H1 (cell line): ENCODE measurements at places on chromosomes 7 and 10. TPM values are rescaled to one million over a fixed set of nuclear protein-coding genes. Genes with fewer than 3 reads are reported as not detected.

GRCh38 chr7:101671371-101672356, 42.6 kb upstream of the MYL10 start:
- 0 out of 2 replicates have a peak, but pooled peaks cover under 1% of the 10 kb centered on the region for H3K4me1 ChIP-seq
- no peaks in the 10 kb centered on the region for H3K27me3 ChIP-seq
- H3K27ac ChIP-seq = no peak overlapping the region

The WAPL gene
- 48.1 and 49.2 TPM in 2 replicates for total RNA-seq

GRCh38 chr7:36192053-36192824, 39.2 kb downstream of the EEPD1 start:
- H3K4me1 ChIP-seq = no peaks in the 10 kb centered on the region; the same call in 1 of the 2 replicates
- no peak for DNase-seq
- H3K27ac ChIP-seq = no peak overlapping the region

The DENND2A gene
- 11.4 and 13.0 TPM in 2 replicates for total RNA-seq

- H3K27me3 ChIP-seq = no peaks in the 10 kb centered on the region
- H3K27ac ChIP-seq = no peak overlapping the region
- H3K4me3 ChIP-seq = no peak overlapping the region
- H3K36me3 ChIP-seq = no peaks in the 10 kb centered on the region
- DNase-seq = no peak
Measured at GRCh38 chr7:54917613-54918391, 101.0 kb upstream of the EGFR start.

DNA sequence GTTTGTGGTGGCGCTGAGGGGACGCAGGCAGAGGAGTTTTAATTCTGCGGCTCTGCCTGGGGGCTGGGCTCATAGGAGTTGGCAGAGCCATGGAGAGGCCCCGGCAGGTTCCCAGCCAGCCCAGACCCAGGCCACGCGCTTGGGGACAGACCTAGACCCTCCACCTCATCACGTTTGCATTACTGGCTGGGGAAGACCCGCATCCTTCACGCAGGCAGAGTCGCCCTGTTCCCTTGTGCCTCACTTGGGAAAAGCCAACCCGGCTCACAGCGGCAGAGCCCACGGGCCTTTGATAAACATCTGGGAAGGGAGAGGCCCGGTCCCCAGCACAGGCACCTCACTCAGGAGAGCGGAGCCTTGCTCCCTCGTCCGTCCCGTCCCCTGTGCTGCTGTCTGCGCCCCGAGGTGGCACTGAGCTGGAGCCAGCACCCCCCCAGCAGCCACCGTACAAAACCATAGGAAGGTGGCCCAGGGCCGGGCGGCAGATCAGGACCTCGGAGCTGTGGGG, 112.8 kb downstream of the CYTH3 start:
- no peaks in the 10 kb centered on the region for H3K27me3 ChIP-seq
- H3K27ac ChIP-seq = no peak overlapping the region
- H3K36me3 ChIP-seq = peaks cover 34% of the 10 kb centered on the region

The FAM131B gene
- 35.5 and 38.2 TPM in 2 replicates for total RNA-seq

- H3K4me3 ChIP-seq = no peak overlapping the region
- no peak for DNase-seq
- no peaks in the 10 kb centered on the region for H3K36me3 ChIP-seq
- no peaks in the 10 kb centered on the region for H3K27me3 ChIP-seq
- no peak overlapping the region for H3K27ac ChIP-seq
- H3K4me1 ChIP-seq = no peaks in the 10 kb centered on the region; the same call in none of the 2 replicates
Measured at GRCh38 chr10:49300140-49300974, 1.4 kb downstream of the C10orf71 start.

DNA sequence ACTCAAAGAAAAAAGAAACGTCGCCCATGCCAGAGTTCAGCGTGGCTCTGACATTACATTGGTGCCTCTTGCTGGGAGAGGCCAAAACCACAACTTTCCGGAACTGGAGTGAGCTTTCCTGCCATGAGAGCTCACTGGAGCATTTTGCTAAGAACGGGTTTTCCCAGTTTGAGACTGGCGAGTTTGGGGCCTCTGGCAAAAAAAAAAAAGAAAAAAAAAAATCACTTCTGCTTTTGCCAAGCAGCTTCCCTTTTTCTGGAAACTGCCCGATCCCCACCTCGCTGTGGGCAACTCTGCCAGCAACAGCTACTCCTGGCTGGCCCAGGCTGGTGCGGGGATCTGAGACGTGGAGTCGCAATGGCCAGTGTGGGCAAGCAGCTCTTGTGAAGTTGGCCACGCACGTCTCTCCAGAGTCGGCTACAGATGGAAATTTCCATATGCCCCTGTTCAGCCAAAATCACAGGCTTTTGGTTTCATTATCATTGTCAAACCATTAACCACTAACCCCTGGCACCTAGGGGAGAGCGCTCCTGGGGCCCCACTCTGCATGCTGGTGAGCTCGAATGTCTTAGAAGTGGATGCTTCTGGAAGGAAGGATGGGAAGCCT, 25.7 kb downstream of the PRKAG2 start:
- H3K27me3 ChIP-seq = no peaks in the 10 kb centered on the region
- no peak overlapping the region for H3K27ac ChIP-seq
- no peak overlapping the region for H3K4me3 ChIP-seq
- no peaks in the 10 kb centered on the region for H3K36me3 ChIP-seq

DNA sequence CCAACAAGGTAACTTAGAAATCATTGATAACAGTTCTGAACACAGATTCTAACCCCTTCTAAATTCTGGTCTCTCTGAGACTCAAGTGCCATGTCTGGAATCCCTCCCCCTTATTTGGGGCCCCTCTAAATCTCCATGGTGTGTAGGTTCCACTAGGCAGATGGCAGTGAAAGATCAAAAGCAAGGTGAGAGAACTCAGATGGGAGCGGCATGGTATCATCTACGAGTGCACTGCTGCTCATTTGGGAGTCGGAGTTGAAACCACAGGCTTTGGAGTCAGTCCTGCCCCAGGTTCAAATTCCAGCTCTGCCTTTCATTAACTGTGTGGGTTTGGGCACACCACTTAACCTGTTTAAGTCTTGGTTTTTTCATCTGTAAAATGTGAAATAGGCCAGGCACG, 72.6 kb downstream of the MTURN start:
- no peak overlapping the region for H3K27ac ChIP-seq
- H3K27me3 ChIP-seq = no peaks in the 10 kb centered on the region
- H3K4me1 ChIP-seq = no peaks in the 10 kb centered on the region
- no peaks in the 10 kb centered on the region for H3K36me3 ChIP-seq

DNA sequence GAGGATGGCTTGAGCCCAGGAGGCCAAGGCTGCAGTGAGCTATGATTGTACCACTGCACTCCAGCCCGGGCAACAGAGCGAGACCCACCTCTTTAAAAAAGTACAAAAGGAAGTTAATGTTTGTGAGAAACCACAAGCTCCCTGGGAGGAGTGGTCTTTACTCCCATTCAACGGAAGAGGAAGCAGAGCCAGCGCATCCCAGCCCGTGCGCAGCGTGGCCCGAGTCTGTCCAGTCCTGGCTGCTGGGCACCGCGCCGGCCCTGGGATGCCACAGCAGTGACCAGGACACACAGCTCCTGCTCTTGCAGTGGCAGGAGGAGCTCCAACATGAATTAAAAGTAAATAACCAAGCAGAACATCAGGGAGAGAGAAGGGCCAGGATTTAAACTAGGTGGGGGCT, 68.4 kb downstream of the ELFN1 start:
- no peaks in the 10 kb centered on the region for H3K36me3 ChIP-seq
- no peak overlapping the region for H3K4me3 ChIP-seq
- DNase-seq = no peak
- no peaks in the 10 kb centered on the region; the same call in 1 of the 2 replicates for H3K27me3 ChIP-seq
- no peaks in the 10 kb centered on the region; the same call in 1 of the 2 replicates for H3K4me1 ChIP-seq

- peak overlapping the region; percentile 76 for H3K4me3 ChIP-seq
- H3K4me1 ChIP-seq = peaks cover 9% of the 10 kb centered on the region
- DNase-seq = no peak
- H3K36me3 ChIP-seq = peaks cover 48% of the 10 kb centered on the region
- peak overlapping the region; percentile 96 for H3K27ac ChIP-seq
Measured at GRCh38 chr10:43395571-43396060, 13.4 kb downstream of the HNRNPF start.

The WEE2 gene
- not detected in 2 replicates for total RNA-seq

- H3K27ac ChIP-seq = no peak overlapping the region
- DNase-seq = no peak
- H3K4me1 ChIP-seq = no peaks in the 10 kb centered on the region
- H3K27me3 ChIP-seq = no peaks in the 10 kb centered on the region
- H3K4me3 ChIP-seq = no peak overlapping the region
Measured at GRCh38 chr7:141001122-141001521, 13.6 kb downstream of the MRPS33 start.

DNA sequence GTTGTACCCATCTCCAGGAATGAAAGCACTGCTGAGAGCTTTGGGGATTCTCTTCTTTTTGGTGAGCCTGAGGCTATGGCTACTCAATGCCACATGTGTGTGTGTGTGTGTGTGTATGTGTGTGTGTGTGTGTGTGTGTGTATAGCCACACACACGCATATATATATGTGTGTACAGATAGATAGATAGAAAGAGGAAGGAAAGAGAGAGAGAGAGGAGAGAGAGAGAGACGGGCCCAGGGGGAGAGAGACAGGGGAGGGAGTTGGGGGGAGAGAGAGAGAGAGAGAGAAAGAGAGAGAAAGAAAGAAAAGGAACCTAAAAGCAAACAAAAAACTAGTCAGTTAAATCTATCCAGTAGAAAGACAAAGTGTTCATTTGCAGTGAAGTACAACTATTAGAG, 8.3 kb downstream of the SLC13A4 start:
- no peaks in the 10 kb centered on the region for H3K36me3 ChIP-seq
- DNase-seq = no peak
- no peak overlapping the region for H3K27ac ChIP-seq
- H3K4me1 ChIP-seq = no peaks in the 10 kb centered on the region
- no peaks in the 10 kb centered on the region for H3K27me3 ChIP-seq

- no peaks in the 10 kb centered on the region for H3K4me1 ChIP-seq
- H3K36me3 ChIP-seq = no peaks in the 10 kb centered on the region
- DNase-seq = no peak
- no peak overlapping the region for H3K27ac ChIP-seq
- H3K27me3 ChIP-seq = no peaks in the 10 kb centered on the region
Measured at GRCh38 chr7:8017423-8017822, 48.8 kb downstream of the GLCCI1 start.
